Ascending aorta (tissue), 2 donors: ENCODE measurements at places on chromosomes 5 and 9. TPM values are rescaled to one million over a fixed set of nuclear protein-coding genes. Genes with fewer than 3 reads are reported as not detected.

Gene PCDHGA2
- total RNA-seq = 4.9 TPM

- DNase-seq = no peak
Observed at GRCh38 chr5:54347221-54347865, 37.0 kb upstream of the ARL15 start.

DNA sequence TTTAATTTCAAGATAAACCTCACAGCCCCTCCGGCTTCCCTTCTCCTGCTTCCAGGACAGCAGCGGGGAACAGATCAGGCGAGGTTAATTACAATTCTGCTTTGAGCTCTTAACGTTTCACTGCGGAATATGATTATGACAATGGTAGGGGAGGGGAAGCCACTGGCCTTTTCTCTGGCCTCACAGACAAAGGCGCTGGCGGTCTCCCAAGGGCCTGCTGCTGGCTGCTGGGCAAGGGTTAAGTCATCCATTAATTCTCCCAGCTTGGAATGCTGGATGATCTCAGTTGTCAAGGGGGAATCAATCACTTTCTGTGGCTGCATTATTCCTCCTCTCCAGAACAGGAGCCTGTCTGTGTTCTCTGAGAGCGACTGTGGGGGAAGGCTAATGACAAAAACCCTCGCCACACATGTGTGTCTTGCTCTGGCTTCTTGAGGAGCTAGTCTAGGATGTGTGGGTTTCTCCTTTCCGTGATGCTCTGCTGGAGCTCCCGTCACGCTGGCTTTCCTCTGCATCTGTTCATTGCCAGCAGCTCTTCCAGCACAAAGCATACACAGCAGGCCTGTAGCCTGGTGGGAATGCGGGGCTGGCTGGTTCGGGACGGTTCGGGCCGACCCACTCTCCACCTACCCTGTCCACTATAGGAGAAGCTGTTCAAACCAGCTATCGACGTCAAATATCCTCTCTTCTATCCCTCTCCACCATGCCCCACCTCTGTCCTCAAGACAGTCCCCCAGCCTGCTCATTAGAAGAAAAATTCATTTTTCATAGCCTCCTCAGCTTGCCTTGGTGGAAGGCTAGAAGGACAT, 82.8 kb downstream of the DCP2 start:
- DNase-seq = no peak

- no peak for DNase-seq
Observed at GRCh38 chr5:156475182-156476157, 148.5 kb downstream of the SGCD start.

GRCh38 chr5:95718203-95718602, 12.9 kb upstream of the RHOBTB3 start:
- DNase-seq = no peak
